SW 1271 (cell line): ENCODE measurements at places on chromosomes 3 and 15.

- DNase-seq: no peak
Observed at GRCh38 chr3:41690766-41691563, 270.9 kb downstream of the ULK4 start.

DNA sequence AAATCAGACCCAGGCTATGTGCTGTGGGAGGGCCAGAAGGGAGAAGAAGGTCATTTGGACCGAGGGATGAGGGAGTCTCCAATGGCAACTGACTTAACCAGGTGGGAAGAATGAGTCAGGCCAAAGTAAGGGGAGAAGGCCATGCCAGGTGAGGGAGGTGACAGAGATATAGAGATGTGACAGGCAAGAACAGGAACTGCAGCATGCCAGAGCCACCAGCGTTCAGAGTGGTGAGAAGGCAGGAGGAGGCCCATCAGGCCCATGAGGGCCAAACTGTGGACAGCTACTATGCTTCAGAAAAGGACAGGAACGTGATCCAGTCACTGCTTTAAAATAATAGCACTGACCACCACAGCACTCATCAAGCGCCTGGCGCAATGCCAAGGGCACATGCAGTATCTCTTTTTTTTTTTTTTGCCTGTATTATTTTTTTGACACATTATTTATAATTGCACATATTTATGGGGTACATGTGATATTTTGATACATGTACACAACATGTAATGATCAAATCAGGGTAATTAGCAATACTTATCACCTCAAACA is 154.3 kb upstream of the IGF1R start:
- DNase-seq: no peak

DNA sequence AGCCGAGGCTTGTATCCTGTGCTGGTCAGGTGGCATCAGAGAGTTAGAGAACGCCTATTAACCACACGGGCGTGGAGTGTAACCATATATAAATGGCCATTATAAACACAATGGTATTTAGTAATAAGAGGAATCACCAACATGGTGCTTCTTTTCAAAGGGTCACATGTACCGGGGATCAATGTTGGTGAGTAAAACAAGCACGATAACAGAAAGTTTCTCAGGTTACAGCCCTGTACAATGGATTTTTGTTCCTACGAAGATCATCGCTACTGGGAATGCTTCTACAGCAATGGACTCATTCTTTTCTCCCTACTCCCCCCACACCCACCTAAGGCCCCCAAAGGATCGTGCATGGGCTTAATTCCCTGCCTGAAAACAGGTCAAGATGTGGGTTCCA is 42.5 kb downstream of the MEIS2 start:
- DNase-seq: no peak

DNA sequence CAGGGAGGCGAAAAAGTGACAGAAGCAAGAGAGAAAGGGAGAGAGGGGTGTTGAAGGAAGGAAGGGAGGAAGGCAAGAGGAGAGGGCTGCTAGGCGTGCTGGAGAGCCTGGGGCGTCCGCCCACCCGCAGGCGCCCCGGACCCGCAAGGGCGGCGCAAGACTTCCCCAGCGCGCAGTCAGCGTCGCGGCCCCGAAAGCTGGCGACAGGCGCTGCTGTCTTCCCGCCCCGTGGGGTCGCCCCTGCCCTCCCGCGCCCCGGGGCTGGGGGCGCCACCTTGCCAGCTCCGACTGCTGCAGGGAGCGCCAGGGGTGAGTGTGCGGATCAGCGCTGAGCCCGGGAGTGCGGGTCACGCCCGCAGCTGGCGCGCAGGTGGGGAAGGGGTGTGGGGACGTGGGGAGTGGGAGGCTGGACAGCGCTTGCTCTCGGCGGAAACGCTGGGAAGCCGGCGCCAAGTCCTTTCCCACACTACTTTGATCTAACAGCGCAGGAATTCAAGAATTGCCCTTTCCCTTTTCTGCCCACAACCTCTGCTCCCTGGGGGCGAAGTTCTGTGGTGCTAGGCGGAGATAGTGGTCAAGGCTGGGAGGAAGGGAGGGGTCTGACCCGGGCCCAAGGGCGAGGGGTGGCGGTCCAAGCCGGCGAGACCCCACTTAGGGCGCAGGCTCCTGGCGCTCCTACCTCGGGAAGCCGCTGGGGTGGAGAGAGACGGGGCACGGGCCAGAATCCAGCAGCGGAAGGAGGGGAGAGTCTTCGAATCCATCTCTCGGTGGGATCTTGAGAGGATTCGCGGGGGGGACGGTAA is 266.1 kb downstream of the CGGBP1 start:
- no peak for DNase-seq

- peak; percentile 56 for DNase-seq
Observed at GRCh38 chr3:72887705-72888545, at the start of gene GXYLT2. Gene GXYLT2 (plus strand): TSS chr3:72888046. CDS start chr3:72888234, 188 bp downstream.

DNA sequence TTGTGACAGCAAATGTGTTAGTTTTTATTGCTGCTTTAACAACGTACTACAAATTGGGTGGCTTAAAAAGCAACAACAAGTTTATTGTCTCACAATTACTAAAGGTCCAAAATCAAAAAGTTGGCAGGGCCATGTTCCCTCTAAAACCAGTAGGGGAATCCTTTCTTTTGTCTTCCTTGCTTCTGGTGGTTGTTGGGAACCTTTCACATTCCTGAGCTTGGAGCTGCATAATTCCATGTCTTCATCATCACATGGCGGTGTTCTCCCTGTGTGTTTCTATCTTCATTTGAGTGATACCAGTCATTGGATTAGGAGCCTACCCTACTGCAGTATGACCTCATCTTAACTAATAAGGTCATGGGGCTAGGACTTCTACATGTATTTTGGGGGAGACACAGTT is 7.4 kb downstream of the SPRED1 start:
- no peak for DNase-seq

DNA sequence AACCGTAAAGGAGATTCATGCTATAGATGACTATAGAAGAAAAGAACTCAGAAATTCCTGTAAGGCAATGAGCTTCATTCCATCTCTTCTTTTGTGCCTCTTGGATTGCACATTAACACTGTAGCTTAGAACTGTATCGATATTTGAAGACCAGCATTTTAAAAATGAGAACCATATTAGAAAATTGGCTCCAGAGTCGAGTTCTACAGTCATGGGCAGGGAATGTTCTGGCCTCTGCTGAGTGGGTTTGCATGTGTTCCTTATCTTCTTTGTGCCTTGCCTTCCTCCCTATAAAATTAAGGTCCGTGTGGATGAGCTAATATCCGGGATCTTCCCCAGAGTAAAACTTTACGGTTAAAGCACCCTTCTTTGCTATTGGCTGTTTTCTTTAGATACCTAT is 77.4 kb upstream of the PLCL2 start:
- DNase-seq: no peak

DNA sequence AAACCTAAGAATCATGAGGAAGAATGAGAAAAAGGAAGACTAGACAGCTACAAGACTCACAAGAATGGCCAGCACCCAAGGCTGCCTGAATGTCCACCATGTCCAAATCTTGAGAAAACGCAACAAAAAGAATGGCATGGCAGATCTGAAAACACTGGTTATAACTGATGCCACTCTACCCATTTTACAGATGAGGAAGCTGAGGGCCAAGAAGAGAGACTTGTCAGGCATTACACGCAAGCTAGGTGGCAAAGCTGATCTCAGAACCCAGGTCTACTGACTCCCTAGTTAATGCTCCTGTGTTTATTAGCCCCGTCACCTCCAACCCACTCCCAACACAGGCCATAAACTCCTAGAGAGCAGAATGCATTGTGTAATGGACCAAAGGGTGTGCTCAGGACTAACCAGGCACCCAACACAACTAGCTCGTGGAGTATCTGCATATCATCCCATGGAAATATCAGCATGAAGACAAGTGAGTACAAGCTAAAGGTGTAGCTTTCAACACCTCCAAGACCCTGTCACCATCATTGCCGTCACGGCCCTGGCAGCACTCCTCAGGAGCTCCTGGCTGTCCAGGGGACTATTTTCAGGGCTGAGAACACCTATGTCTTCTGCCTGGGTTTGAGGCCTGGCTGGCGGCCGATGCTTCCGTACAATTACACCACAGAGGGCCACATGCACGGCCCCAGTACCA is 111.7 kb downstream of the XXYLT1 start:
- no peak for DNase-seq

GRCh38 chr15:68405378-68406250 is 26.3 kb downstream of the ITGA11 start:
- no peak for DNase-seq

DNA sequence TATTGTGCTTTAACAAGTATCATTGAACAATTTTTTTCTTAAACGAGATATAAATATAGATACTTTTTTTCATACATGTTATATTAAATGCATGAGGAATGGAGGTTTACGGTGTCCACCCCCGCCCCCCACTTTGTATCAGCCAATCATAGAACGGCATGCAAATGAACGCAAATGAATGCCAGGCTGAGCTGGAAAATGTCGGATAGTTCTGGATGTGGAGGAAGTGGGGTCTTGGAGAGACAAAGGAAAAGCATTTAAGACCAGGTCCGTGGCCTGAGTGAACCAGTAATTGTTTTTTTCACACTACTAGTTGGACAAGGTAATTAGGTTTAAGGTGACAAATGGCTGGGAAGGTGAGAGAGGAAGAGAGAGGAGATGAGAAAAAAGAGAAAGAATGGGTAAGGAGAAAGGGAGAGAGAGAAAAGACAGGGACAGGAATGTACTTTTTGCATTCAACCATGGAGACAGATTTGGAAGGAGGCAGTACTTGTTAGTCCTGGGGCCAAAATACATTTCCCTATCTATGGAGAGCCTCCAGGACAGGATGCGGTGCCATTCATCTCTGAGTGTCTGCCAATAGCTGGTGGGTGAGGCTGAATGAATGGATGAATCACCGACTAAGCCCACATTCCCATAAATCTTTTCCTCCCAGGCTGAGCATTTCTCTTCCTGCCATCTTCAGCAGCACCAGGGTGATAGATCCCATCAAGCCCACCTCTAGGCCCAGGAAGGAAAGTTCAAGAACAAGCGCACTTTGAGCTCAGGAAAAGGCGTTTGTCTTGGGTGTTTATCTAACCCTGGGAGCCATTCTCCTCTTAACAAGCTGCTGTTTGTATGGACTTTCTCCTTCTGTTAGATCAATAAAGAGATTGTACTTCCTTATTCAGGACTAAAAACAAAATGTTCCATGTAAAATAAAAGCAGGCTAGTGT is 1.4 kb upstream of the RAD18 start:
- DNase-seq: peak; percentile 10

DNA sequence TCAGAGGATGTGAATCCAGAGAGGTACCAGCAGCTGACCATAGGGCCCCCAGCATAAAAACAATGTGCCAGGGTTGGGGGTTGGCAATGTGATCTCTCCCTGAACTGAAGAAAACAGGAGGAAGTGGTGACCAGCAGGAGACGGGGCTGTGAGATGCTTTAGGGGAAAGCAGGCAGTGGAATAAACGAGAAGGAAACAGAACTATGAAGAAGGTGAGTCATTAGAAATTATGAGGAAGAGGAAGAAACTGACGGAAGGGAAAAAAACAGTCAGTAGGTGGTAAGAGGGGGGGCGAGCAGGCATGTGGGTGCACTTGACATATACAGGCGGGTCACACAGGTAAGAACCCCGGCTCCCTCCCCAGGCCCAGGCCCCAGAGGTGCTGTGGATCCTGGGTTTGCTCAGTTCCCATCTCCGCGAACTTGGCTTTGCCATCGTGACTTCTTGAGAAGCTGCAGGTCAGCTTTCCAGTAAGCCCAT is 42.2 kb upstream of the B3GNT5 start:
- DNase-seq: no peak

GRCh38 chr3:177665122-177665808 is 468.0 kb upstream of the TBL1XR1 start:
- DNase-seq: no peak

DNA sequence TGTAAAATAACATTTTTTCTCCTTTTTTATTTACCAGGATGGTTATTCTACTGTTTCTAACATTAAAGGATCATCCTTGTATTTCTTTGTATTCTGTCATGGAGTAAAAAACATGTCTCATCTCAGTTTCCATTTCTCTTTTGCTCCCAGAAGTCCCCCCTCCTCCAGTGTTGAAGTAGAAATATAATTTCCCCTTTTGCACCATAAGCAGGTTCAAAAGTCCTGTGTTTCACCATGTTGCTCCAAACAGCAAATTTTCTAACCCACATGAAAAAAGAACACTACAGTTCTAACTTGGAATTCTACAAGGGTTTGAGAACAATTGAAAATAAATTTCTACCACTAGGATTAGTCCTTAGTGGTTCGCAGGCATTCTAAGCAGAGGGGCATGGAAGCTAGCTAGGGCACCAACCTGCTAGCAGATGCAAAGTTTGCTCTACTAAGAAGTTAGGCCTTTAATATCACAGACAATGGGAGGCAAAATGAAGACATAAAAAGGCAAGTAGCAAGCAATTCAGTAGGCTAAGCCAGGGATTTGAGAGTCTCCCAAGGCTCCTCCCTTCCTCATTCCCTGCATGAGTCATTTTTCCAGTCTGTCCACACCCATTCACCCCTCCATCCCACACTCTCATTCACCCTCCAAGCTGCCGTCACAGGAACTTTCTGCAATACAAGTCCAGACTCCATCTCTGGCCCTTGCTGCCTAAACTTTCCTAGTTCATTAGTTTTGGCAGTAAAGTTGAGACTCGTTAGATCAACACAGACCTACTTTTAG is 2.3 kb upstream of the MBNL1 start:
- peak; percentile 40 for DNase-seq

- no peak for DNase-seq
Observed at GRCh38 chr15:72318408-72318942, 1.5 kb downstream of the CELF6 start.

DNA sequence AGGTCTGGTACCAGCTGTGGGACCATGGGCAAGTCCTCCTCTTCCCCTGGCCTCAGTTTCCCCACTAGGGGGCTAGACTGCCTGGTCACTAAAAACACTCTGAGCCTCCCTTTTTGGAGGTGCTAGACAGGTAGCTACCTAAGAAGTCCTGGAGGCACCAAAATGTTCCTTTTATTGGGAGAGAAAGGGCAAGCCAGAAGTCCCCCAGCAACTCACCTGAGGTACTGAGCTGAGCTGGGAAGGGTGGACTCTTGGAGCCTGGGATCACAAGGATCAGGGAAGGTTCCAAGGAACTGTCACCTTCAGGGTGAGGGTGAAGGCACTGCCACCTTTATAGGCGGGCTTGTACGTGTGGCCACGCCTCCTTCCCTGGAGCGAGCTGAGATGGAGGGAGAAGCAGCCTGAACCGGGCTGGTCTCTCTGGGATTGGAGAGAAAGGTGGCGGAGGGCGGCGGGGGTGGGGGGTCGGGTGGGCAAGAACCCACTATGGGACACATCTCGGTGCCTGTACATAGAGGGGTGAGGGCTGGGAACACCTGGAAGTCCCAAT is at the start of gene CYP1A1:
Gene CYP1A1, minus strand, starts transcription at position 304 of the 550 bp plus-strand sequence. CDS start 2,431 bp downstream, outside the sequence.
- peak; percentile 21 for DNase-seq
